ELF-1 (cell line): ENCODE measurements at places on chromosomes 5 and 9.
A peak's percentile ranks its signal among the peaks of the same experiment; 100 is the strongest.

GRCh38 chr5:111099058-111099778, 7.1 kb downstream of the WDR36 start:
- no peak for DNase-seq

GRCh38 chr9:90325913-90326653, 316.5 kb downstream of the DIRAS2 start:
- DNase-seq = no peak

DNA sequence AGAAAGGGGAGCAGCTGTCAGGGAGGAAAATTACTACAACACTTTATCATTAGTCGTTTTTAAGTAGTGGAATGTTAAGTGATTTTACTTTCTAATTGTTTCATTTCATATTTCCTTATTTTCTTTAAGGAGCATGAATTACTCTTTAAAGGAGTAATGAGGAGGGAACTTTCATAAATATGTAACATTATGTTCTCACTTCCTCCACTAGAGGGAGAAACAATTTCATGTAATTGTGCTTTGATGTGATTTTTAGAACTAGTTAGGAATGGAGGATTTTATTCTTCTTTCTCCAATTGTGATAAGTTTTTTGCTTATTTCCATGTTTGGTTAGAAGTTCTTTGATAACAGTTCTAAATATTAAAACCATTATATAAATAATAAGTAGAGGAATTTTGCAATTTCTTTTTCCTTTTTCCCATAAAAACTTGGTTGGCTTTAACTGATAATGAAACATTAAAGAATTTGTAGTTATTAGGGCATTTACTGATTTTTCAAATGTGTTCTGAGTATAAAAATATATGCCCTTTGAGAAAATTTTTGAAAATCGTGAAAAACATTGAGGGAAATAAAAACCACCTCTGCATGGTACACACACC, 25.6 kb downstream of the CEP78 start:
- DNase-seq = no peak

GRCh38 chr5:138352071-138352721, at the start of gene KDM3B:
Gene KDM3B (plus strand): TSS chr5:138352685. CDS start chr5:138352796, 111 bp downstream.
- DNase-seq = peak; percentile 97

- DNase-seq = no peak
Observed at GRCh38 chr5:14686517-14686916, 22.0 kb downstream of the OTULIN start.

DNA sequence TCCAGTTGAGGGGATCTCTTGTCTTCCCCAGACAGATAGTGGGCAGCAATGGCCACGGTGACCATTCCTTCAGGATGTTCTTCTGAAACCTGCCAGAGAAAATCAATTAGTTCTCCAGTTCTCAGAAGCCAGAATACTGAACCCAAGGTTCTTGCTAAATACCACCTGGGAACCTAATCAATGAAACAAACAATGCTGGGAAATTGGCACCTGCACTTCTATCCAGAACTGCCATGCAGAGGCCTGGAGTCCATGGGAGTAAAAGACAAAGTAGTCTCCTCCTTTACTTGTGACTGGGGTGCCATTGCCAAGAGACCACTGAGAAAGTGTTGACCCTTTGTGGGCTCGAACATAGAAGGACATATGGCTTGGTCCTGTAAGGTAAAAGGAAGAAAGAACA, 45.7 kb downstream of the ERMP1 start:
- no peak for DNase-seq

- no peak for DNase-seq
Observed at GRCh38 chr9:76302947-76303550, 91.2 kb downstream of the RFK start.

GRCh38 chr5:167030500-167031120, 1260.8 kb upstream of the WWC1 start:
- DNase-seq = peak; percentile 75

- no peak for DNase-seq
Observed at GRCh38 chr9:105194234-105194633, 50.2 kb upstream of the SLC44A1 start.

DNA sequence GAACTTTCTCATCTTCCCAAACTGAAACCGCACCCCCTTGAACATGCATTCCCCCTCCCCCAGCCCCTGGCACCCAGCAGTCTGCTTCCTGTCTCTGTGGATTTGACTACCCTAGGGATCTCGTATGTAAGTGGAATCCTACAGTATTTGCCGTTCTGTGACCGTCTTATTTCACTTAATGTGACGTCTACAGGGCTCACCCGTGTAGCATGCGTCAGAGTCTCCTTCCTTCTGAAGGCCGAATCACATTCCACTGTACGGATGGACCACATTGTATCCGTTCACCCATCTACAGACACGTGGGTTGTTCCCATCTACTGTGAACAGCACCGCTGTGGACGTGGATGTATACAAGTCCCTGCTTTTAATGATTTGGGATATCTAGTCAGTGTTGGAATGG, 4.5 kb downstream of the PRRX2 start:
- no peak for DNase-seq

DNA sequence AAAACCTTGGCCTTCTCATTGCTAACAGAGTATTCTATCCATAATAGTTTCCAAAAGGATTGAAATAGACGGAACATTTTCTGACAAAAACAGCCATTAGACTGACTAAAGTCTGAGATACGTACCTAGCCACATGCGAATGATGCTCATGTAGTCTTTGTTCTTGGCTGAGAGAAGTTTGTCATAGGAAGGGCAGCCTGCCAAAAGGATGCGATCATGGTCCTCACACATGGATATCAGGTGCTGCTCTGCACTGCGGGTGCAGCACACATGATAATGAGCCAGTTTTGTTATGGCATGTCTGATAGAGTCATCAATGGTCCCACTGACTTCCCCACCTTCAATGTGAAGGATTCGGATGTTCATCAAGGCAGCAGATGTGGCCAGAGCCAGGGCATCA, 12.3 kb downstream of the GNE start:
- no peak for DNase-seq

- no peak for DNase-seq
Observed at GRCh38 chr5:41115281-41115680, 44.1 kb upstream of the MROH2B start.

DNA sequence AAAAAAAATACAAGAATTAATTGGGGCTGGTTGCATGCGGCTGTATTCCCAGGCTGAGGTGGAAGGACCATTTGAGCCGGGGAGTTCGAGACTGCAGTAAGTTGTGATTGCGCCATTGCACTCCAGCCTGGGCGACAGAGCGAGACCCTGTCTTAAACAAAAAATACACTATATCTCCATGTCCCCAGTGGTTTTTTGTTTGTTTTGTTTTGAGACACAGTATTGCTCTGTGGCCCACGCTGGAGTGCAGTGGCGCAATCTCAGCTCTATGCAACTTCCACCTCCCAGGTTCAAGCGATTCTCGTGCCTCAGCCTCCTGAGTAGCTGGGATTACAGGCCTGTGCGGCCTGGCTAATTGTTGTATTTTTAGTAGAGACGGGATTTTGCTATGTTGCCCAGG, 1.2 kb downstream of the COQ4 start:
- no peak for DNase-seq

DNA sequence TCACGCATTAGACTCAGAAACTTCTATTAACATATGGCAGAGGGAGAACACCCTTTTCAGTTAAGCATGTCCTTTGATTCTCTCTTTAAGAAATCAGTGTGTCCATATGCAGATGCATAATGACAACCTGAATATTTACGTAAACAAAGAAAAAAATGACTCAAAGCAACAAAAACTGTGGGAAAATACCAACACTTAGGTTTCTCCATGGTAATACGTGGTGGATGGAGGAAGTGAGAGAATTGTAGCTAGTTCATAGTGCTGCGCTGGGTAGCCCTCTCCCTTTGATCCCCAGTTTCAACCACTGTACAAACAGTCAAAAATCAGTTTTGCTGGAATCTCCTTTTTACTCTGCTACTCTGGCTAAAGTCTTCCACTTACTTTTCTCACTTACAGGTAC, 2.0 kb upstream of the MAP3K1 start:
- DNase-seq = no peak

DNA sequence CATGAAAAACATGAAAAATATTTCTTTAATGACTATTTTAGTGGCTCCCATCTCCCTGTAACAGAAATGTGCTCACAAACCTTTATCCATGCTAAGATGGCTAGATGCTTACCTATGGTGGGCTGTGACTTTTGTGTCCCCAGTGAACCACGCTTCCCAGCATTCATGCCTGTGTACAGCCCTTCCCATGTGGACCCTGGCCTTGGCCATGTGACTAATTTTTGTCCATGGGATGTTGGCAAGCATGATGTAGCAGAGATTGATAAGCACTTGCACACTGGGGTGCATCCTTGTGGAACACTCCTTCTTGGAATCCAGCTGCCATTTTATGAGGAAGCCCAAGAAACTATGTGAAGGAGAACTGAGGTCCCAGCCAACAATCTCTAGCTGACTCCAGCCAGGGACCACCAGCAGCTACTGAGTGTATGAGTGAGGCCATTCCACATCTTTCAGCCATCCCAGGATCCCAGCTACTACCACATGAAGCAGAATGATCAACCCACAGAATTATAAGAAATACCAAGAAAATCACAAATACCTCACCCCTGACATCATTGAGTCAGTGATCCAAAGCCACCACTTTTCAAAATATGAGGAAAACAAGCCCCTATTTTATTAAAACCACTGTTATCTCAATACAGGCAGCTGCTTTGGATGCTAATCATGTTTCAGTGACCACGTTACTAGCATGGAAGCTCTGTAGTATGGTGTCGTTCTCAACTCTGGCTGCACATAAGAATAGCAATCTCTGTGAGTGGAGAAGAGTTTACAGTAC, 16.1 kb upstream of the RAI14 start:
- no peak for DNase-seq
